Stimulated activated CD4-positive, alpha-beta T cell treated with anti-CD3 and anti-CD28 coated beads, Interleukin-12 subunit alpha, Interleukin-12 subunit beta, amount 100 ng/mL, for 48 hours (primary cell): ENCODE measurements at places on chromosomes 13 and 19.

- no peak for DNase-seq
Measured at GRCh38 chr13:35139591-35139990, 197.5 kb downstream of the NBEA start.

GRCh38 chr13:51601601-51602565 lies 17.6 kb downstream of the WDFY2 start:
- DNase-seq: no peak

GRCh38 chr13:92103689-92104153 lies 705.3 kb downstream of the GPC5 start:
- DNase-seq: no peak

- no peak for DNase-seq
Measured at GRCh38 chr19:30204721-30205120, 167.5 kb upstream of the ZNF536 start.

DNA sequence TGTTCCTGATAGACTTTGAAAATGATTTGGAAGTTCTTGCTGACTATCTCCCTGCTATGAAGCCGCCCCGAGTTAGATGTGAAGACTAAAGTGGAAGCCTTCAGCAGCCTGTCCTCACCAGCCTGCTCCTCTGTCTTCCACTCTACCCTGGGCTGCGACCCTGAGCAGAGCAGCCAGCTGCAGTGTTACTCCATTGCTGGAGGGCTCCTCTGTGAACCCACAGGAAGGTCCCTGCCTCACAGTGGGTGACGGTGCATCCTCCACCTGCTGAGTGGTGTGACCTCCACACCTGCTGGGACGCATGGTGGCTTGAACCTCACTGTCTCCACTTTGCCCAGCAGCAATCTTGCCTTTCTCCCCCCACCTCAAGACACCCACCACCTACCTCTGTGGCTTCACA lies 116.4 kb downstream of the IRS2 start:
- no peak for DNase-seq
